ENCODE measurements at places on chromosomes 13 and 19.

- DNase-seq: peak; percentile 34
These were observed 13.1 kb downstream of the ATP8A2 start for GRCh38 chr13:25384758-25385410.

DNA sequence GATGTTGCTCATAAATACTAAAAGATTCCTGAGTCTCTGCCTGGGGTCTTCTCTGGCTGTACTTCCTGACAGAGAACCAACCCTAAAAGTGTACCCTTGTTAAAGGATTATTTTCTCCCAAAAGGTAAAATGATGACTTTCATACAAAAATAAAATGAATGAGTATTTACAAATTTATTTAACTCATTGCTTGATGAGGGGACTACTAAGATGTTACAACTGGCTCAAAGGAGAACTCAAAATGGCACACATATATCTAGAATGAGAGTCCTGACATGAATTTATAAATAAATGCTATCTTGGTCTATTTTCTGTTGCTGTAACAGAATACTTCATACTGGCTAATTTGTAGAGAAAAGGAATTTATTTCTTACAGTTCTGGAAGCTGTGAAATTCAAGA, 30.5 kb downstream of the STOML3 start:
- no peak for DNase-seq

DNA sequence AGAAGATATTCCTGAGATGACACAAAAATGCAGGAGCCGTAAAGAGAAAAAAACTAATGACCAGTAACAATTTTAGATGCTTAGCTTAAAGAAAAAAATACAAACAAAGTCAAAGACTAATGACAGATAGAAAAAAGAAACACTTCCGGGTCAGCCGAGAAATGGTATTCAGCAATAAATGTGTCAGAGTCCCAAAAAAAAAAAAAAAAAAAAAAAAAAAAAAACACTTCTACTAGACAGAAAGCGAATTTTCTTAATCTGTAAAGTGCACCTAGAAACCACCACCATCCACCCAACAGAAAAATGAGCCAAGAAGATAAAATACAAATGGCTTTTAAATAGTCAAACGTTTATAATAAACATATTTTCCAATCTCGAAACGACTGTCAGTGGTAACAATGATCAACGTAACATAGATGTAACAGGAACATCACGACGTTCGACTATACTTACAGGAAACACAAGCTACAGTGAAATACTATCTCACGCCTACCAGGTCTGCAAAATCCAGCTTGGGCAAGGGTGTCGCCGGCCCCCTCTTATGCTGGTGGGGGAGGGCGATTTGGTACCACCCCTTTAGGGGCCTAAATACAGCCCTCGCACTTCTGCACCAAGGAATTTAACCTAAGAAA, 10.6 kb downstream of the ABHD17A start:
- DNase-seq: peak; percentile 76

GRCh38 chr13:46663206-46664037, 110.5 kb downstream of the LRCH1 start:
- no peak for DNase-seq

GRCh38 chr19:52673014-52673413, 34.9 kb upstream of the ZNF83 start:
- no peak for DNase-seq

DNA sequence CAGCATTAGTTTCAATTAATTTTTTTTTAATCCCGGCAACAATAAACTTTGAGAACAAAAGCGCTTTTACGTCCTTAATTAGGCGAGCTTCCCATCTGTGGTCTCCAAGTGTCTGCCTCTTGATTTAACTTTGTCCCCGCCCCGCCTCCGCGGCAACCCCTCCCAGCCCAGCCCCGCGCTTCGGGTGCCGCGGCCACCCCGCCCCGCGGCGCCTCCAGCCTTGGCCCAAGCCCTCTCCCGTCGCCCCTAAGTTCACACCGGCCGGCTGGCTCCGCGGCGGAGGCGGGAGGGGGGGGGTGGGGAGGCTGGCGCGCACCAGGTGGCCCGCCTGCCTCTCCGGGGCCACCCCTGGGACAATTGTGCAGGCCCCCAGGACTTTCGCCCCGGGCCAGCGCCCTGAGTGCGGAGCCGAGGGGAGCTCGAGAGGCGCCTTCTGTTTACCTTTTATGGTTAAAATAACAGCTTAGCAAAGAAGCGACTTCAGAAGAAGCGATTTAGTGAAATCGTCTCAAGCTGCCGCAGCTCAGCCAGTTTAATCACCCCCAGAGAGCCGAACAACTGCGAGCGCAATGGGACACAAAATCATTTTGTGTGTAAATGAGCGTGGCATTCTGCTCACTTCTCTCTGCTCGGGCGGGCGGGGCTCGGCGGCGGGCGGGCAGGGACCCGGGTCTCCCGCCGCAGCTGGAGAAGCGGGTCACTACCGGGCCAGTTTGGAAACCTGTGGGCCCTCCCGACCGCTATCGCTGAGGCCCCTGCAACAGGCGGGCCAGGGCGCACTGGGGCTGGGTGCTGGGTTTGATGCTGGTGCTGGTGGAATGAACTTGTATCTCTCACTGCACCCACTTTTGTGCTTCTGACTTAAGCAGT, 1.4 kb downstream of the KCTD15 start:
- DNase-seq: peak; percentile 83

DNA sequence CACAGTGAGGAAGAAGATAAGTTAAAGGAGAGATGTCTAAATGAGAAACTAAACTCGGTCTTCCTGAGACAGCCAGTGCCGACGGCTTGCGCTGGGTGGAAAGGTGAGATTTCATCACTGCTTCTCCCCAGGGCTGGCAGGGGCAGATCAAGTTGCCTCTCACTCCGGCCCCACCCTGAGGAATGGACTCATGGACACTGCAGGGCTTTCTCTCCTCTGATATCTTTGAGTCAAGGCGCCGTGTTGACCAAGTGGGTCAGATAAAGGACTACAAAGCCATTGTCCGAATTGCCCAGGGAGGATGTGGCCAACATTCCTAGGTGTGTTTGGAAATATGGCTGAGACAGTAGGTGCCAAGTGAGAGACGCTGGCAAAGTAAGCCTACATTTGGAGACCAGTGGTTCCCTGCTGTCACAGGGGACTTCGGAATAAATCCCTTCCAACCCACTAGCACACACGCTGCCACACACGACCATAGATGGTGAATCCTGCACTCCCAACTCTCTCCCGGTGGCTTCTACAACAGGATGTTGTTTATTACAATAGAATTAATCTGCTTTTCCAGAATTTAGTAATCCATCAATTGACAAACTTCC, 156.5 kb upstream of the TSC22D1 start:
- no peak for DNase-seq

- DNase-seq: peak; percentile 96
These were observed at the start of gene ZNF675 for GRCh38 chr19:23686621-23687423. TSS of gene ZNF675 (minus strand) at chr19:23687212. CDS start at chr19:23687033, 179 bp downstream.

DNA sequence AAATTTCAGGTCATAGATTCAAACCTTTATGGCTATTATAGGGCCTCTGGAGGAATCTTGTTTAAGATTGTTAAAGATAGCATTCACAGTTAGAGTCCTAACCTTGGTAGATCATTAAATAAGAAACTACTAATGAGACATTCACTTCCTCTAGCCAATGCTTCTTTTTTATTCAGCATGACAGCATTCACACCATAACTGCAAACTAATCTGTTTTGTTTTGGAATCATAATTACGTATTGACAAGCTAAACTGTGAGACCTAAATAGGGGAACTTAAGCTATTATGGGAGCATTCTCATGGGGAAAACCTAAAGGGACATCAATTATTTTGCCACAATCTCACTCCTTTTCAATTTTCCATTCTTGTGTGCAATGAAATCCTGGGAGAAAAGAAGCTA, 653.8 kb downstream of the PCDH9 start:
- DNase-seq: no peak

- no peak for DNase-seq
These were observed 109.4 kb downstream of the SACS start for GRCh38 chr13:23323946-23324709.

- DNase-seq: no peak
These were observed 7.7 kb upstream of the BRD4 start for GRCh38 chr19:15340086-15340485.

DNA sequence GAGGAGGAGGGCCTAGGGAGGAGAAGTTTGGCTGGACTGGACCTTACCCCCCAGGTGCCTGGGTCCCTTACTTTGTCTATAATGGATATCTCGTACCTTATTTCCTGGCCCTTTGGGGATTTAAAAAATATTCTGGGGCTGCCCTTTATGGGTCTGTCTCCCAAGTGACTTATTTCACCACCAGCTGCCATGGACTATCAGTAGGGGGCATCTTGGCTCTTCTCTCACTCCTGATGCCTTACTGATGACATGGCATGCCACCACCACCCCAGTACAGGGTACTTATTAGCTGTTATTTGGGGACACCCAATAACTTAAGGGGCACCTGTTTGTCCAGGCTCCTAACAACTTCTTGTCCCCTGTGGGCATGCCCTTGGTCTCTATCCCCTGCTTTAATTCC, 38.0 kb downstream of the NFIX start:
- peak; percentile 41 for DNase-seq

DNA sequence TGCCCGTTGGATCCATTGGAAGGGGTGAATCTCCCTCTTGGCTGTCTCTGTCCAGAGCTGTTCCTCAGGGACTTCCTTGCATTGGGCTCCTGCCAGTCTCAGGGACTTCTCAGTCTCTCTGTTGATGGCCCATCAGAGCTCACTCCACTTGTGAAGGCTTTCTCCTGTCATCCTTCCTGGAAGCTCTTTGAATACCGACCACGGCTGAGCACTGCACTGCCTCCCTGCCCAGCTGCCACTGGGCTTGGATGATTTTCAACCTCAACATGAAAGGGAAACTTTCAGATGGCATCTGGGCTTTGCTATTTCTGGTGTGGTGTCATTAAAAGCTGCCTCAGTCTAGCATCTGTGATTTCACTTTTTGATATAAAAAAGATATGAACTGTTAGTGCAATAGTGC, 66.1 kb upstream of the ANKRD10 start:
- DNase-seq: no peak

DNA sequence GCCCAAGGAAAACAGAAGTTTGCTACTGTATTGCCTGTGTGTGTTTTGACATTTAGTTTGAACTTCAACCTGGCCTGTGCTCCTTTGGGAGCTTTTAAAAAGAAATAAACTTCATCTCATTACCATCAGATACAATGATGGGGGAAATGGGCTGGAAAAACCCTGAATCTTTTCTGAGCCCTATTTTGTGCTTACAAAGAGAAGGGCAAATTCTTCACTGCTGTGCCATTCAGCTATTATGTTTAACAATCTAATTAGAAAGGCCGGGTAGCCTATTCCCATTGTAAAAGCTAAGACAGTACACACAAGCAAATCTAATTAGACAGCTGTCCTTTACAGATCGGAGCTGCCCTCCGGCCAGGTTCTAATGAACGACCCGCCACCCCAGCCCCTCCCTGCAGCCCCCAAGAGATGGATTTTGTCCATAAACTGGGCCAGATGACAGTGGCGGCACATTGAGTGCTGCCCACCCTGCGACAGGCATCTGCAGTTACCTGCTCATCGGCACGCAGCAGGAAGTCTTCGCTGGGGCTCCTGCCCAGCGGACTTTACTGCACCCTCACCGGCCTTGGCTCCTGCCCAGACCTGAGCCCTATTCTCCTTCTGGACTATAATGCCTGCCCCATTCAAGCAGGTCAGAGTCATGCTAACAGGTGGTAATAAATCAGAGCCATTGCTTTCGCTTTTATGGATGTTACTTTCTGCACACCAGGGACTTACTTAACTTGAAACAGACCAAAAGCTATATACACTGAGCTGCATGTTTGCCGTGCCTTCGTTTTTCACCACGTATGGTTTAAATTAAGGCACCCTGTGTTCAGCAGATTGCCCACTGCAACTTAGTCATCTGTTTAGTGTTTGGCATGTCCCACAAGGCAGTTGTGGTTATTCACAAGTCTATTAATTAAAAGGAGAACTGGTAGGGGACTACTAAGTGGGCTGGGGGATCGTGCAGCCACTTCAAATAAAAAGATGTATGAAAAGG, 549.6 kb downstream of the FGF9 start:
- DNase-seq: no peak

DNA sequence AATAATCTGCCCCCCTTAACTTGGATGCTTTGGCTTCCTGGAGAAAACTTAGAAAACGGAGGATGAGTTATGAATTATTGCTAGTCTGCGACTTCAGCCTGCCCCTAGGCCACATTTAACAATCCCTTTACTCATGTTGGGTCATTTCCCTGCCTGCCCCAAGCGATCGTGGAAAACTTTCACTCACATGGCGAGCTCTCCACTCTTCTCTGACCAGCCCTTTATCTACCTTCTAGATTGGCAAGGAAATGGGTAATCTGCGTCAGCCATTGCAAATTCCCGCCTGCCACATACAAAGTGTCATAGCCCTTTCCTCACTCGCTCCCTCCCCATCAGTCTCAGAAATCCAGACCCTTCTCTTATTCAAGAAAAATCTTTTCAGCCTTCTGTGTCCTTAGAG, 154.3 kb upstream of the IRS2 start:
- DNase-seq: no peak

DNA sequence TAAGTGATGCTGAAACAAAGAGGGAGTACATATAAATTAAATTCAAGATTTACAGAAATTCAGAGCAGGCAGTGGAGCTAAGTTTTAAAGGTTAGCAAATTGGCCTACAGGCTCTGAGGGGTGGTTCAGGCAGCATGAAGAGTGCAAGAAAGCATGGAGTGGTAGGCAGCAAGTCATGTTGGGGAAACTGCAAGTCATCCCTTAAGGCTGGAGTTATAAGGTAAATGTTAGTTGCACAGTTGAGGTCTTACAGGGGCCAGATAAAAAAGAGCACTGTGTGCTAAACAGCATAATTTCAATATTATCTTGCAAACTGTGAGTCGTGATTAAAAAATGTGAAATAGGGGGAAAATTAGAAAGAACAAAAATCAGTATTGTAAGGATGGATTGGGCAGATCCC, 106.2 kb downstream of the VWA8 start:
- DNase-seq: peak; percentile 49

DNA sequence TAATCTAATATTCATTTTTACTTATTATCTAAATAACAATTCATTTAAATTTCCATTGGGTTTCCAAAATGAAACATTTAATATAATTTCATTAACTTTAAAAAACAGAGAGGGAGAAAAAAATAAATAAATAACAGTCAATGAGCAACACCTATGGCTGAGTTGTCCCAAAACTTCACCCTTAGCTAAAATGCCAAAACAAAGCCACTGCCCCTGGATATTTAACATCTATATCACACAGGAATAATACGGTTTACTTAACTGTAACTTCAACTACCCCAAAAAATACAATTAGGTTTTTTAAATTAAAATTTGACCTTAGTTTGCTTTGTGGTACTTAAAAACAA, 541 bp downstream of the ELF1 start:
- DNase-seq: peak; percentile 73

- peak; percentile 28 for DNase-seq
These were observed 1707.6 kb upstream of the SLC10A2 start for GRCh38 chr13:104773775-104774174.

DNA sequence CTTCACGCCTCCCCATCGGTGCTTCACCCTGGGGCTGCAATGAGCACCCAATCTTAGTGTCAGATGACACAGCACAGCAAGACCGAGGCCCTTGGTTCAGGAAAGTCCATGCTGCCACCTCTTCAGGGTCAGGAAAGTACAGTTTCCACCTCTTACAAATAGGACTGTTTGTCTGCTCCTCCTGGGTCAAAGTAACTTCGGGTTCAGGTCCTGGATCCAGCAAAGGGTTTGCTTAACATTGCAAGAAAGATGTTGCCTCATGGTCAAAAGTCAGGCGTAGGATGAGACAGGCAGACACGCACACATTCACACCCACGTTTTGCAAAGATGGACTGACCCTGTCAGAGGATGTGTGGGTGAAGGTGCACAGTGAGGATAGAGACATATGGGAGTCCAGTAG, 1.6 kb upstream of the CYP2B6 start:
- no peak for DNase-seq

GRCh38 chr19:27774337-27774736, 1438.6 kb downstream of the UQCRFS1 start:
- peak; percentile 22 for DNase-seq

Data from erythroblast (primary cell).